Mesenchymal stem cell (in vitro differentiated cells and primary cell): ENCODE measurements at places on chromosomes 11 and 22.

GRCh38 chr11:121715405-121715804 is 262.6 kb upstream of the SORL1-AS1 start:
- H3K27me3 ChIP-seq = no peaks in the 10 kb centered on the region
- no peak for DNase-seq
- no peak overlapping the region for H3K27ac ChIP-seq
- H3K4me1 ChIP-seq = no peaks in the 10 kb centered on the region
- no peak overlapping the region for H3K4me3 ChIP-seq

DNA sequence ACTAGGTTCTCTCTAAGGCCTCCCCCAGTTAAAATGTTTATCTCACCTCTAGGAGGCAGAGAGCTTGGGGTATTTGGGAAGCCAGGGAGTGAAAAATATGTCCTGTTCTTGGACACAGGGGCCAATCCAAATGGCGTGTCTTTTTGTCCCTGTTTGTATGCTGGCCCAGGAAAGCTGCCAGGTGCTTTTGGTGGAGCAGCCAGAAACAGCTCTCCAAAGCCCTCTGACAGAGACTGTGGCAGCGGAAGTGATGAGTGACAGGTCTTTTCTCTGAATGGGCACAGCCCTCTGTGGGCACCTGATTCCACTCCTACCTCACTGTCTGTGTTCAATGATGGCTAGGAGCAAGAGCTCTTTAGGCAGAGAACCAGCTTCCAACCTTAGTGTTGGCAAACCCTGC is 106.4 kb upstream of the KIRREL3 start:
- no peak for DNase-seq
- H3K4me3 ChIP-seq = no peak overlapping the region
- H3K27me3 ChIP-seq = peaks cover 13% of the 10 kb centered on the region
- no peaks in the 10 kb centered on the region for H3K4me1 ChIP-seq

DNA sequence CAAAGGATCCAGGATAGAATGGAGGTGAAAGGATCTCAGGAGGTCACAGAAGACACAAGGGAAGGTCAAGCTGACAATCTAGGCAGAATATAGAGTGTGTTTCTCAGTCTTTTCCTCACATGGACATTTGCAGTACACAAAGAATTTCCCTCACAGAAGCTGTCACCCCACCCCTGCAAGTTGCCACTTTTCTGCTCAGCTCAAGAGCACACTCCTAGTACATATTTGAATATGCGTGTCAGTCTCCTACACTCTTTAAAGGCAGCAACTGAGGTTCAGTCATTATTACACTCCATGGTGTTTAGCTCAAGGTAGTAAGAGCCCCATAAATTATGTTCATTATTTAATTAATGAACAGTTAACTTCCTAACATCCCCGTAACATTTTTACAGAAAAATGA is 59.1 kb downstream of the ETS1 start:
- no peak overlapping the region for H3K4me3 ChIP-seq
- DNase-seq = no peak
- H3K27ac ChIP-seq = no peak overlapping the region
- H3K27me3 ChIP-seq = no peaks in the 10 kb centered on the region

GRCh38 chr11:1031121-1031899 is 5.2 kb downstream of the MUC6 start:
- no peaks in the 10 kb centered on the region for H3K36me3 ChIP-seq
- peaks cover 1% of the 10 kb centered on the region for H3K4me1 ChIP-seq
- DNase-seq = no peak
- H3K27ac ChIP-seq = no peak overlapping the region
- H3K27me3 ChIP-seq = peaks cover 39% of the 10 kb centered on the region

DNA sequence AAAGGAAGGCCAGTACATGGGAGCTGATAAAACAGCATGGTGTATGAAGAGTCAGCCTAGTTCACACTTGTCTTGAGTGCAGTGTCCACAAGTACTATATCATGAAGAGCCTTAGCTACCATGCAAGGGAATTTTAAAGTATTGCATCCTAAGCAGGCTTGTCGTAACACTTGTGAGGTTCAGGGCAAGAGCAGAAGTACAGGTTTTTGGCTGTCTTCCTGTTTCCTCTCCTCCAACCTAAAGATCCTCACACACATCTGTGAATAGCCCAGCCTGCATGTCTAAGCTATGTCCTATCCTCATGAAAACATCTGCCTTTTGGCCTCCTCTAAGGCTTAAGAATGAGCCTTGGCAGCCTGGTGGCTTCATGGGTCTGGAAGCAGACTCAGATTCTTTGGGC is 34.6 kb upstream of the TMEM123 start:
- no peak overlapping the region for H3K27ac ChIP-seq
- H3K4me3 ChIP-seq = no peak overlapping the region
- DNase-seq = no peak
- H3K36me3 ChIP-seq = no peaks in the 10 kb centered on the region
- peaks cover 2% of the 10 kb centered on the region for H3K4me1 ChIP-seq

- H3K4me3 ChIP-seq = no peak overlapping the region
- H3K27me3 ChIP-seq = peaks cover 64% of the 10 kb centered on the region
- H3K36me3 ChIP-seq = peaks cover 3% of the 10 kb centered on the region
- no peak overlapping the region for H3K27ac ChIP-seq
- H3K4me1 ChIP-seq = peaks cover 2% of the 10 kb centered on the region
These were observed 49.9 kb upstream of the FADD start for GRCh38 chr11:70153133-70153727.

DNA sequence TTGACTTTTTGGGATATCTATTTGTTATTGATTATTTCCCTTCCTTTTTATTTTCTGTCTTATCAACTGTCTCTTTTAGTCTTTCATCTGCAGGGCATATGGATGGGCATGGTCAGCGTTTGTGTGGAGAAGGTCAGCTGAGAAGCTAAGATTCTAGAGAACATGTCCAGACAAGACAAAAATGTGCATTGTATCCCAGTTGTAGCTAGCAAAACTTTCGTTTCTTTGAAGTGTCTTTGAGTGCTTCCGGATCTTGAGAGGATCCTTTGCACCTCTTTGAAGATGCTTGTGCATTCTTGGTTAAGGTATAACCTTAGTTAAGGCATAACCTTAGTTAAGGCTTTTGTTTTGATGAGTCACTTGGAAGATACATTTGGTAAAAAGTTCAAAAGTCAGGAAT is 329.9 kb upstream of the LRRC4C start:
- no peaks in the 10 kb centered on the region for H3K4me1 ChIP-seq
- no peak for DNase-seq
- no peak overlapping the region for H3K27ac ChIP-seq
- H3K36me3 ChIP-seq = no peaks in the 10 kb centered on the region
- no peak overlapping the region for H3K4me3 ChIP-seq

DNA sequence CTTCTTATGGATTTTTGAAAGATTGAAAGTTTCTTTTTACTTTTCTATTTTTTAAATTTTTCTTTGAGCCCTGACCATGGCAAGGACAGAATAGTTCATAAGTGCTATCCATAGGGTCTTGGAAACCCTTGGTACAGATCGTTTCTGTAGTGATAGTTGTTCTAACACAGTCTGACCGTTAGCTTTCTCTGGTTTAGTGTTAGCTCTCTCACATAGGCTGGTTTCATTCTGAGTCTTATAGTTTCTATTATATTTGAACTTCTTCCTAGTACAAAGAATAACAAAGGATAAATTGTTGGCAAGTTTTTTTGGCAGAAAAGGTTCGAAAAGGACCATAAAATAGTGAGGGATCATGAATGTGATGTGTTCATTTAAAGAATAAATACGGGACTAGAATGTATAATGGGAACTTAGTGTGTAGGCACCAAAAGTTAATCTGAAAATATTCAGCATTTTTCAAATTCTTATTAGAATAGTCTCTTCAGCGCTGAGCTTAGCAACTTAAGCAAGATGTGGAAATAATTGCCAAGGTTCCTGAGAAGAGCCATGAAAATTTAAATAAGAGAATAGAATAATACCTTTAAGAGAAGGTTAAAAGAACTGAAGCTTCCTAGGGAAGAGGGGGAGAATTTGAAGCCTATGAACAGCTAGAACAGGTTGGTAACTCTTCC is 24.1 kb downstream of the FDX1 start:
- H3K4me1 ChIP-seq = no peaks in the 10 kb centered on the region
- no peaks in the 10 kb centered on the region for H3K36me3 ChIP-seq
- no peaks in the 10 kb centered on the region for H3K27me3 ChIP-seq

- no peaks in the 10 kb centered on the region for H3K36me3 ChIP-seq
- H3K4me1 ChIP-seq = peaks cover 6% of the 10 kb centered on the region
- H3K27me3 ChIP-seq = peaks cover 6% of the 10 kb centered on the region
- peak; percentile 63 for DNase-seq
- H3K4me3 ChIP-seq = no peak overlapping the region
These were observed 4.6 kb downstream of the SAA2 start for GRCh38 chr11:18243783-18244362.

- H3K27me3 ChIP-seq = peaks cover 3% of the 10 kb centered on the region
- DNase-seq = peak; percentile 70
- no peaks in the 10 kb centered on the region for H3K36me3 ChIP-seq
- peaks cover 55% of the 10 kb centered on the region for H3K4me1 ChIP-seq
These were observed 935 bp upstream of the RCOR2 start for GRCh38 chr11:63917692-63918506.

DNA sequence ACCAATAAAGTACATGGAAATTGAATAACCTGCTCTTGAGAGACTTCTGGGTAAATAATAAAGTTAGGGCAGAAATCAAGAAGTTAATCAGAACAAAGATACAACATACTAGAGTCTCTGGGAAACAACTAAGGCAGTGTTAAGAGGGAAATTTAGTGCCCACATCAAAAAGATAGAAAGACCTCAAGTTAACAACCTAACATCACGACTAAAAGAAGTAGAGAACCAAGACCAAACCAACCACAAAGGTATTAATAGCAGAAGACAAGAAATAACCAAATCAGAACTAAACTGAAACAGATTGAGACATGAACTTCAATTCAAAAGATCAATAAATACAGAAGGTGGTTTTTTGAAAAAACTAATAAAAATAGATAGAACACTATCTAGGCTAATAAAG is 140.7 kb downstream of the JRKL start:
- H3K27me3 ChIP-seq = no peaks in the 10 kb centered on the region
- H3K4me3 ChIP-seq = no peak overlapping the region
- H3K36me3 ChIP-seq = no peaks in the 10 kb centered on the region
- H3K4me1 ChIP-seq = peaks cover 1% of the 10 kb centered on the region
- no peak overlapping the region for H3K27ac ChIP-seq

- no peaks in the 10 kb centered on the region for H3K36me3 ChIP-seq
- no peaks in the 10 kb centered on the region for H3K4me1 ChIP-seq
- H3K4me3 ChIP-seq = no peak overlapping the region
- no peaks in the 10 kb centered on the region for H3K27me3 ChIP-seq
- DNase-seq = no peak
These were observed 315.8 kb downstream of the CASP12 start for GRCh38 chr11:104582431-104582830.

GRCh38 chr11:47881145-47881544 is 33.0 kb upstream of the NUP160 start:
- no peak for DNase-seq
- H3K27me3 ChIP-seq = no peaks in the 10 kb centered on the region
- no peak overlapping the region for H3K4me3 ChIP-seq
- H3K36me3 ChIP-seq = no peaks in the 10 kb centered on the region
- no peaks in the 10 kb centered on the region for H3K4me1 ChIP-seq

DNA sequence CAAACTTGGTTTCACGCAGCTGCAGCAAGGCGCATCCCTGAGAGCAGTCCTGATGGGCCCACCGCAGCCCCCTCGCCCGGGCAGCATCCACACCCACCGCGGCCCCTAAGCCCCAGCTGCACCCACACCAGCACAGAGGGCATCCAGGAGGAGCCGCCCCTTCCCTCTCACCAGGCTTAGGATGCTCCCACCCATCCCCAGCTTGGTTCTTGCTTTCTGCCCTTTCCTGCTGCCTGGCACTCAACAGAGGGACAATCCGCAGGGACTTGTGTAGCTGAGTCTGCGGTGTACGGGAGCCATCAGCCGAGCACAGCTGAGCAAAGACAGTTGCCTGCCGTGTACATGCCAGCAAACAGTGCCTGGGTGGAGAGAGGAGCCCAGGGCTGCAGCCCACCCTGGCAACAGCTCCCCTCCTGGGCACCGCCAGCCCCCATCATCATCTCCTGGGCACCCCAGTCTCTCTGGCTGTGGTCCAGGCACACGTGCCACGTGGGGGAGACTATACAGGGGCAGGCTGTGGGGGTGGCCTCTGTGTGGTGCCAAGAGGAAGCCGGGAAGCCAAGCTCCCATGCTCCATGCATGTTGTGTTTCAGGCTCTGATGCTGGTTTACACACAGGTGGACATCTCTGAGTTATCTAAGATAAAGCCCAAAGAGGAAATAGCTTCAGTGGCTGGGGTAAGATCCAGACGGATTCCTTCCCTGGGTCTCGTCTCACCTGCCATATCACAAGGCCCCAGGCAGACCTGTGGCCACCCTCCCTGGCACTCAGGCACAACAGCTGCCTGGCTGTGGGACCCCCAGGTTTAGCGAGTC is 36.0 kb upstream of the GNB1L start:
- H3K4me3 ChIP-seq = no peak overlapping the region
- peaks cover 48% of the 10 kb centered on the region for H3K4me1 ChIP-seq
- H3K36me3 ChIP-seq = peaks cover 10% of the 10 kb centered on the region

DNA sequence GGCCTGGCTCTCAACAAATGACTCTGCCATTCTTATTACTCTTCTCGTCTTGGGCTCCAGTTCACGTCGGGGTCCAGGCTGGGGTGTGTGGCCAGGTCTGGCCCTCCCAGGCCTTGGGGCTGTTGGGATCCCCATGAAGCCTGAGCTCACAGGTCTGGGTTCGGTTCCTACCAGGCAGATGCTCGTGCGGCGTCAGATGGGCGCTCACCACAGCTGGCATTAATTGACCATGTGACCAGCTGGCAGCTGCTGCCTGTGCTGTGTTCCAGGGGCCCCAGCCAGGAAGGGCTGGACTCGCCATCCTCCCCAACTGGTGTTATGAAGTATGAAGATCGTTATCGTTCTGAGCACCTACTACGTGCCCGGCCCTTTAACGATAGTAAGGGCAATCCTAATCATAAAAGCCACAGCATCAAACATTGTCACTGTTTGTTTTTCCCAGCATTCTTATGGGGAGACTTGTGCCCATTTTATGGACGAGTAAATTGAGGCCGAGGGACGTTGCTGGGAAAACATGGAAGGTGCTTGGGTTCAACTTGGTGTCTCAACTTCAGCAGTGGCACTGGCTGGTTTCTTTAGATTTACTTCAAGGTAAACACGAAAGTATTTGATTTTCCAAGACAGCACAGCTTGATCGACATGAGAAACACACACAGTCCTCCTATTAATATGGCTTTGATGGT is 26.8 kb upstream of the CACNG2 start:
- H3K36me3 ChIP-seq = no peaks in the 10 kb centered on the region
- no peak overlapping the region for H3K4me3 ChIP-seq
- H3K4me1 ChIP-seq = no peaks in the 10 kb centered on the region
- DNase-seq = no peak
- peaks cover 9% of the 10 kb centered on the region for H3K27me3 ChIP-seq

GRCh38 chr11:57568330-57568766 is 876 bp upstream of the UBE2L6 start:
- peak; percentile 85 for DNase-seq
- peak overlapping the region; percentile 90 for H3K4me3 ChIP-seq
- H3K27me3 ChIP-seq = no peaks in the 10 kb centered on the region
- H3K4me1 ChIP-seq = peaks cover 12% of the 10 kb centered on the region
